CD4-positive, alpha-beta T cell (primary cell): ENCODE measurements at places on chromosomes 7 and 10.

- DNase-seq, result no peak
Measured at GRCh38 chr10:70674560-70675495, 2.5 kb downstream of the ADAMTS14 start.

- DNase-seq, result no peak
Measured at GRCh38 chr10:126580873-126581647, 89.4 kb downstream of the C10orf90 start.

GRCh38 chr10:53260213-53260612 is 487.6 kb upstream of the MBL2 start:
- DNase-seq, result no peak

GRCh38 chr10:33492701-33493345 is 158.4 kb upstream of the NRP1 start:
- no peak for DNase-seq

DNA sequence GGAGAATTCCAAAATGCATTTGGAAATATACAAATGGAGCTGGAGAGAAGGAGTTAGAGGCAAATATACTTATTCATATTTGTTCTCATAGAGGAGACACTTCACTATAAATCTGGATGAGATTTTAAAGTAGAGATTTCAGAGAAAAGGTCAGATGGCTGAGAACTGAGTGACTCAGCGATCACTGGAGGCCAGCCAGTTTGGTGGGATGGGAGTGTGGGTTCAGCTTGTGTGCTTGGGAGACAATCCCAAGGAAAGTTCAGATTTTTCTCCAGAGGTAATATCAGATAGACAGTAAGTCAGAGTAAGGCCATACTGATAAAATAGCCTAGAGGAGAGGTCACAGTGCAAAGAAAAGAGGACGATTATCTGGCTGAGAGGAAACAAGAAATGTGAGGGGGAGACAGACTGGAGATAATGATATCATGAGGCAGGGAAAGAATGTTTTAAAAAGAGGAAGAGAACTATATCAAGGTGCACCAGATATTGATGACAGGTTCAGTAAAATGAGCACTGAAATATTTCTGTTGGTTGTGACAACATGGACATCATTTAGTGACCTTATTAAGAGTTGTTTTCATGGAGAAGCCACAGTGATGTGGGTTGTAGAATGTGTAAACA is 67.0 kb downstream of the MDFIC start:
- DNase-seq, result no peak

- DNase-seq, result no peak
Measured at GRCh38 chr10:53387562-53387961, 615.0 kb upstream of the MBL2 start.

- DNase-seq, result no peak
Measured at GRCh38 chr10:124669141-124669823, 74.9 kb downstream of the FAM53B start.

DNA sequence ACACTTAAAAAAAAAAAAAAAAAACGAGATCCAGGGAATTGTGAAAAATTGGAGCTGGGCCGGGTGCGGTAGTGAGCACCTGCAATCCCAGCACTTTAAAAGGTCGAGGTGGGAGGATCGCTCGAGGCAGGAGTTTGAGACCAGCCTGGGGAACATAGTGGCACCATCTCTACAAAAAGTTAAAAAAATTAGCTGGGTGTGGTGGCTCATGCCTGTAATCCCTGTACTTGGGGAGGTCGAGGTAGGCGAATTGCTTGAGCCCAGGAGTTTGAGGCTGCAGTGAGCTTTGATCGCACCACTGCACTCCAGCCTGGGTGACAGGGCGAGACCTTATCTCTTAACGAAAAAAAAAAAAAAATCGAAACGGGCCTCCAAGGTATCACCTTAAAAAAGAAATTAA is 2.0 kb downstream of the CLDN4 start:
- no peak for DNase-seq

- no peak for DNase-seq
Measured at GRCh38 chr7:125526958-125527357, 597.3 kb upstream of the POT1 start.

- DNase-seq, result no peak
Measured at GRCh38 chr10:129517680-129518057, 50.6 kb downstream of the MGMT start.

DNA sequence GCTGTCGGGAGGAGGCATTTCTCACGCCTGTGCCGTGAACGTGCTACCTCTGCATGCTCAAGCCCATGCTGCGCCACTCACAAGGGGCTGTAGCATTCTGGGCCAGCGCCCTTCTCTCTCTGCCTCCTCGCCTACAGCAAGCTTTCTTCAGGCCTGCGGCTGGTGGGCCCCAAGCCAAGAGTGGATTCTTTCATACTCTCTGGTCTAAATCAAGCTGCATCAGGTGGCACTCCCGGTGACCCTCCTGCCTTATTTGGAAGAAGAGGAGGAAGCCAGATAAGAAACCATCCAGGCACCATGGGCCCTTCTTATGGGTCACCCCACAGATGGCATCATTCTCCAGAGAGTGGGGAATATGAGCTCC is 86.7 kb upstream of the DUSP5 start:
- DNase-seq, result no peak

DNA sequence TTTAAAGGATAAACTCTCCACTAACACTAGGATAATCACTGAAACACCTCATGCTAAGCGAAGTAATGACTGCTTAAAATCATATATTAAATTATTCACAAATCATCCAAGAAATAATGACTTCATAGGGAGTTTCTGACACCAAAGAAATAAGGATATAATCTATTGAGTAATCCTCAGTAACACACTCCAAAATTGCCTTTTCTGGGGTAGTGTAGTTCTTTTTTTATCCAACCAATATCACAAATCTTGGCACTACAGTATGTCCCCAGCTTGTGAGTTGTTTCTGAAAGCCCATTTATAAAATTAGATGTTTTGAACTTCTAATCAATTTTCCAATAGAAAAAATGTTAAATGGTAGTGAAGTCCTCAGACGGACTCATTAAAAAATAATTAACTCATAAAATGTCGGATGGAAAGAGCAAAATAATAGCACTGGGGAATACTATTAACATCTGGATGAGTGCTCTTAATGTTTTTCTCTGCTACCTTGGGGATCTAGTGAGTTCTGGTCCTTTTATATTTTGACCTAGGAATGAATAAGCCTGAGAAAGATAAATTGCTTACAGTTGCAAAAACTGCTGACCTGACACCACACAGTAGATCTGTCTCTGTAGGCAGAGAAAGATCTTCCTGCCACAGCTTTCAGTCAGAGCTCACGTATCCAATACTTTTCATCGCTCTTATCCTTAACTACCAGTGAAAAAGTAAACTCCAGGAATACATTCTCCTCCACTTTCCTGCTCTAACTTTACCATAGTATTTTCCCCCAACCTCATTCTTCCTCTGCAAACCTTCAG is 618.5 kb upstream of the ANKRD30A start:
- DNase-seq, result no peak

- DNase-seq, result no peak
Measured at GRCh38 chr10:85448716-85449115, 917.9 kb downstream of the GRID1 start.

DNA sequence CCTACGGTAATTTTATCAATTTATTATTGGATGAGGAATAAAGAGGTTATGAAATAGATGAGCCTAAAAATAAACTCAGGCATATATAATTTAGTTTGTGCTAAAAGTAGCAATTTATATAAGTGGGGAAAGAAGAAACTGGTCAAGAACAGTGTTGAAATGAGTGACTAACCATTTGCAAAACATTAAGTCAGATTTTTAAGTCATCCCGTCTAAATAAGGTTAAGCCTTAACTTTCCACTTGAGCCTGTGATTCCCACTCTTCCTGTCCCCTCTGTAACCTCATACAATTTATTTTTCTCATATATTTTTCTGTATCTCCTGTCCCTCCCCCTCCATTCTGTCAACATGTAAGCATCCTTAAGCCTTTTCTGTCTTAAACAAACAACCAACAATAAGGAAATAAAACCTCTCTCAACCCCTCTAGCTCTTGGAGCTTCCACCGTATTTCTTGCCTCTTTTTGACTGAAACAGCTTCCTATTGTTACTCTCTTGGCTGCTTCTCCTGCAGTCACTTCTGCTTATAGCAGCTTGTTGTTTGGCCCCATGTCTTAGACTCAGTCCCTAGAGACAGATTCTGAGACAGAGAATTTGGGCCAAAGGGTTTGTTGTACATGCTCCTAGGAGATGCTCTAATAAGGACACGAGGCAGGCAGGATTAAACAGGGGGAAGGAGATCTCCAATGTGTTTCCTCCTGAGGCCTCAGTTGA is 109.7 kb downstream of the GNAI1 start:
- no peak for DNase-seq

- no peak for DNase-seq
Measured at GRCh38 chr10:122884166-122884565, 4.8 kb upstream of the FAM24B start.

- no peak for DNase-seq
Measured at GRCh38 chr7:115748123-115748738, 282.3 kb downstream of the TFEC start.

- no peak for DNase-seq
Measured at GRCh38 chr10:99648717-99649116, 10.6 kb upstream of the ENTPD7 start.

- no peak for DNase-seq
Measured at GRCh38 chr7:111223802-111224253, 132.9 kb downstream of the LRRN3 start.

- no peak for DNase-seq
Measured at GRCh38 chr7:124033807-124034753, 1.2 kb upstream of the TMEM229A start.

DNA sequence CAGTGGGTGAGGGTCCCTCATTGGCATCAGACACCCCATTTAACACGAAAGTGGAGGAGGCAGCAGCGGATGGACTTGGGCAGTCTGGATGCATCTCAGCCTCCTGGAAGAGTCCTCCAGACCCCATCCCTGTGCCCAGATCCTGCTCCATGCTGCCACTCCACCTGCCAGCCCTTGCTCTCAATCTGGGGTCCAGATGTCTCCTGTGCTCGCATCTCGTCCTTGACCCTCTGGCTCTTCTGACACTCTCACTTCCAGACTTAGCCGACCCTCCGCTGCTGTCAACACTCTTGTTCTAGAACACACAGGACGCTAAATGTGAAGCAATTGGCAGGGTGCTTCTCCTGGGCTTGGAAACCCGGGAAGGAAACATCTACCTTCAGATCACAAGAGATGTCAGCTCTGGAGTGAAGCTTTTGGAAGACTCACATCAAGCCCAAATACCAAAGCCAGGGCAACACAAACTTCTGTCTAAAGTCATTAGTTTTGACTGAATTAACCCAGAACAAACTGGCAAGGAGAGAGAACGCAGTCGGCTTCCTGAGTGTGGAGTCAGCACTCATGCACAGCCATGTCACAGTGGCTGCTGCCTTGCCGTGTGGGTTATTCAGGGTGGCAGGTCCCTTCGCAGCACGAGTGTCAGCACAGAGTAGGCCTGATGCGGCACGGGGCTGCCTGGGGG is 379.1 kb downstream of the TCERG1L start:
- DNase-seq, result no peak

GRCh38 chr7:129980667-129981066 is 27.9 kb upstream of the UBE2H start:
- no peak for DNase-seq

GRCh38 chr7:45543473-45543872 is 30.7 kb upstream of the ADCY1 start:
- DNase-seq, result no peak

- no peak for DNase-seq
Measured at GRCh38 chr7:104818961-104819880, 194.8 kb upstream of the KMT2E start.

- DNase-seq, result no peak
Measured at GRCh38 chr10:110415809-110416208, 81.9 kb upstream of the DUSP5 start.

DNA sequence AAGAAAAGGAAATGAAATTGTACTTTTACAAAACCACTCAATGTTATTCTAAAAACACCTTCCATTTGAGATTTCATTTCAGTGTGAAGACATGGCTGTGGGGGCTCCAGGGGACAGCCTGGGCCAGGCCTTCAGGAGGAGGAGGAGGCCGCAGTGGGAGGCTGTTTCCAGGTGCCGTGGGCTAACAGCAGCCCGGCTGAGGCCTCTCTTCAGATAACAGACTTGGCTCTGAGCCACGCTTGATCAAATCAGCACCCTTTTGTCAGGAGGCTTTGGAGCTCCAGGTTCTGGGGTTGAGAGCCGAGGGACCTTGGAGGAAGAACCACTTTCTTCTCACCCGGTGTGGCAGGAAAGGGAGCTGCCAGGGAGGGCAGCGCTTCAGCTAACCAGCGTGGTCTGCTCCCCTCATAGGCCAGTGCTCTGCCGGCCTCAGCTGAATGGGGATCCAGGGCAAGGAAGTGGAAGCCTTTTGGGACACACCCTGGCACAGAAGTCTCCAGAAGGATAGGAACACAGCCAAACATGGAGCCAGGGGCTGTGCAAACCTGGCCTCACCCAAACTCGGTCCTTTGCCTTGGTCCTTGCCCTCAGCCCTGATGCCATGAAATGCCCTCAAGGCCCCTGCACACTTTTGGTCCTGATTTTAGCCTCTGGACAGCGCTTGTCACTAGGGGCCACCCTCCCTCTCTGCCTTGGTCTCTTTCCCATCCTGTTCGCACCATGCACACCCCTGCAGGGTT is 23.5 kb upstream of the CHST15 start:
- no peak for DNase-seq

DNA sequence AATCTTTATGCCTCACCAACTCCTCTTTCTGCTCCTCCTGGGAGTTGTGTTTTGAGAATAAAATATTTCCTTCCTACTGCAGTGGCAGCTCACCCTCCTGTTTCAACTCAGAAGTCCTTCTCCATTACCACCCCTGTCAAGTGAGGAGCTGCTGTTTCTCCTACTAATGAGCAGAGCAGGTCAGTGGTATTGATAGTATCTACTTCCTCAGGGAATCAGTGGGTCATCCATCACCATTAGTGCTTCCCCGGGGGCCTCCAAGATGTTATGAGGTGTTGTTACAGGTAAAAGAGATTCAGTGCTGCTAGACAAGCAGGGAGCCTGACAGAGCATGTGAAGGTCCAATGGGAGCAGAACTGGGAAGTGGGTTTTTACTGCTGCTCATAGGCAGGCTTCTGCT is 795.2 kb downstream of the REEP3 start:
- no peak for DNase-seq

DNA sequence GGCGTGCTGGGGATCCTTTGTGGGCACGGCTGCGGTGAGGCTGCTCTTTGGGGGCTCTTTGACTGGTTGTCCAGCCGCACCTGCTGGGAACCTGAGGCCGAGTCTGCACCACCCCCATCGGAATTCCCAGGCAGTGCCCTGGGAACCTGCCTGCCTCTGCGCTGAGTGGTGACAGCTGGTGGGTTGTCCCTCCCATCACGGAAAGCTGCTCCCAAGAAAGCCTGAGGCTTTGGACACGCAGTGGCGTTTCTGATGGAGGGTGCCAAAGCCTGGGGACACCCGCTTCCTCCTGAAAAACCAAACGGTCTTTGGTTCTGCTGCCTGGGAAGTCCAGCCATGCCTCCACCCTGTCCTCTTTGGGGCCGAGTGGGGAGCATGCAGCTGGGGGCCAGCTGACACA is 21.4 kb upstream of the SHH start:
- DNase-seq, result no peak

DNA sequence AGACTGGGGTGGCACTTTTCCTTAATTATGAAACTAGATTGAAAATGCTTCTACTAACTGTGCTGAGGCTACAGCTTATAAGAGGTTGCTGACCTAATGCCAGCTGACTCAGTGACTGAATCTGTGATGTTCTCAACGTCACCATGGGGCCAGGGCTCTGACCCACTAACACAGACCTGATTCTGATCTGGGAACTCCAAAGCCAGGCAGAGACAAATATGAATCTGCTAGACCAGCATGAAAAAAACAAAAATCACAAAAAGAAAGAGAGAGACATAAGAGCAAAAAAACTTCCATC is 16.1 kb downstream of the USP6NL start:
- no peak for DNase-seq

GRCh38 chr7:56026538-56026937 is 24.7 kb downstream of the PSPH start:
- DNase-seq, result no peak
